ENCODE measurements at places on chromosomes 5 and 9. TPM values are rescaled to one million over a fixed set of nuclear protein-coding genes. Genes with fewer than 3 reads are reported as not detected.

EPB41L4A gene
- 1.1 TPM for total RNA-seq

QRFP gene
- total RNA-seq: not detected

SLC25A48 gene
- total RNA-seq: 0.17 TPM

SPINK7 gene
- total RNA-seq: not detected

C5orf58 gene
- total RNA-seq: not detected

TAF11L9 gene
- not detected for total RNA-seq

FCN2 gene
- not detected for total RNA-seq

GFPT2 gene
- not detected for total RNA-seq

ABLIM3 gene
- 17.3 TPM for total RNA-seq

NAIF1 gene
- 12.5 TPM for total RNA-seq

KLHL9 gene
- total RNA-seq: 14.5 TPM

ZNF300 gene
- 5.9 TPM for total RNA-seq

KCNV2 gene
- total RNA-seq: not detected

GRCh38 chr5:76457674-76458485, 54.8 kb downstream of the IQGAP2 start:
- no peak for DNase-seq

- DNase-seq: no peak
These were observed 4.7 kb upstream of the FRMPD1 start for GRCh38 chr9:37645903-37646506.

- DNase-seq: no peak
These were observed 379.5 kb downstream of the SH3GL2 start for GRCh38 chr9:17958363-17958762.

DNA sequence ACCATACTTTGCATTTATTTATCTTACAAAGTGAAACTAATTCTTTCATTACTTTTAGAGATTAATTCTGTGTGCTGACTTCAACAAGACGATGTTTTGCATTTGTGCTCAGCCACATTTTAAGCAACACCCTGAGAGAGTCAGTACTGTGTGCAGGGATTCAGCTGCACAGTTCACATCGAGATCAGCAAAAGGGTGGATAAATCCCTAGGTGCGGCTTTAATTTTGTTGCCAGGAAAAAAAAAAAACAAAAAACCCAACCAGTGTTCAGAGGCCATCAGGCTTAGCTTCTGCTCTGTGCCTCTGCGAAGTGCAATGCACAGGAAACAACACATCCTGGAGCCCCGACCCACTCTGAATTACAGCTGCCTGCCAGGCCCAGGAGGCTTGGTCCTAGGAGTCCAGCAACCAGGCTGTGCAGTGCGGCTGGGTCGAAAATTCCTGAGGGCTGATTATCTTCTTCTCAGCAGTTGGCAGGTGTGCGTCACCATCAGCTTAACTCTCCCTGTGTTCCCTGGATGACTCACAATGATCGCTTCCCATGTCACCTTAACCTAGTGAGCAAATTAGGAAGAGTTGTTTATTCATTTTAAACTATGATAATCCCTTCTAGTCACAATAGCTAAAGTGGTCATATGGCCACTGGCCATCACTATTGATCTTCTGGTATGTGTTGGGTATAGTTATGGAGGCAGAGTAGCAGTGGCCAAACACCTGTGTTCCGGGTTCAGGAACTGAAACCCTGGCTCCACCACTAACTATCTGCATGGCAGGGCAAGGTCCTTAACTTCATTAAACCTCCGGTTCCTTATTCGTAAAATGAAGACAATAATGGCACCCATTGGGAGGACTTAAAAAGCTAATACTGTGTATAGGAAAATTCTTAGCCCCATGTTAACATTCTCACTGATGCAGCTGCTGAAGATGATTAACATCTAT, 31.2 kb upstream of the NDUFB6 start:
- peak; percentile 88 for DNase-seq

- DNase-seq: no peak
These were observed 6.5 kb downstream of the OR13C8 start for GRCh38 chr9:104575456-104575855.

GRCh38 chr9:75132244-75132643, 43.9 kb downstream of the OSTF1 start:
- DNase-seq: no peak

DNA sequence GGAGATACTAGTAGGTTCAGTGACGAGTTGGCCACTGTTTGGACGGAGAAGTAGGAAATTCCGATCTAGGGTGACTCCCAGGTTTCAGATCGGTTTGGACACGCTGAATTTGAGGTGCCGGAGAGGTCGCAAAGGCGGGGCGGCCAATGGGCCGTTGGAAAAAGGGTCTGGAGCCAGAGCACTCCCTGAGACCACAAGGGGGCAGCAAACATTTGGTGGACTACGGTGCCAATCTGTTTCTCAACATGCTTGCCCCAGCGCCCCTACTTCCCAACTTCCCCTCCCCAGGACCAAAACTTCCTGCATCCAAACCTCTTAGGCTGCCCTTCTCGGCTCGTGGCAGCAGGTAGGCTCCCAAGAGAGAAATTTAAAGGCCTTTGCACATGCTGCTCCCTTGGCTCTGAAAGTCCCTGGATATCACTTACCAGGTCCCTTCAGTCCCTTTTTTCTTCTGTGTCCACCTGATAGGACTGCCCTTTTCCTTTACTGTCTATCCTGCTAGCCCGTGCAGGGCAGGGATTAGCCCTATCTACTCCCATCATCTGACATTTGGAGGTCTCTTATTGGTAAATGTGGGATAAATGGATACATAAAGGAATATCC, 992 bp upstream of the RPP25L start:
- DNase-seq: peak; percentile 88

DNA sequence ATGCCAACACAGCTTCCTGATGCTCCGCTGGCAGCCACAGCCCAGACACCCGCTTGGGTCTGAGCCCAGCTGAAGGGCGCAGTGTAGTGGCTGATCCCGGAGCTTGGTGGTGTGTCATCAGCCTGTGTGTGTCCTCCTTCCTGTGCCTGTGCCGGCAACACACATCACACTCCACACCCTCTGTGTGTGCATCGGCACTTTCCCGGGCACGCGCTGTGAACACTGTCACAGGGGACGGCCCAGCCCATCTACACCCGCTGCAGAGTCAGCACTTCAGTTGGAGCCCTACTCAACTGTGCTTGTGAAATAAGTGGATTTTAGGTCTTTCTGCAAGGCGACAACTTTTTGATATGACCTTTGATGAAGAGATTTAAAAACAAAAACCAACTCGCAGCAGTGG, 189.4 kb downstream of the IRX2 start:
- no peak for DNase-seq

DNA sequence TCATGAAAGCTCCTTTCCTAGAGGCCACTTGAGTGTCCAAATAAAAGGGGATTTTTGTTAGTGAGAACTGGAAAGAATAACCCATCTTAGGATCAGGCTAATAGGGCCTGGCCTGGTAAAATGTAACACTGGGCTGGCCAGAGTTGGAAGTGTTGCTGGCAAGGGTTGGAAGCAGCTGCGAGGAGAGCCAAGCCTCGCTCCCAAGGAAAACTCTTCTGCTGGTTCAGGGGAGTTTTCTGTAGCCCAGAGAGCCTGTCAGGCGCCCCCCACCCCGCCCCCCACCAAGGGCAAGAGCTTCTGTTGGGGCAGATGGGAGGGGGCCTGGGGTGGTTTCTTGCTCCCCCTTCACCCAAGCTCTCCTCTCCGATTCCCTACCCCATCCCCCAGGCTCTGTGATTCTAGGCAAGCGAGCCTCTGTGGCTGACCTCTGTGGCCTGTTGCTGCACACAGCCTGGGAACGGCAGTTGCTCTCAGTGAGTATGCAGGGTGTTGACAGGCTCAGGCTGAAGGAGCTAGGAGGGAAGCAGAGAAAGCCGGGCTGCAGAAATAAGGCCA, 547.8 kb downstream of the CCDC171 start:
- DNase-seq: no peak

DNA sequence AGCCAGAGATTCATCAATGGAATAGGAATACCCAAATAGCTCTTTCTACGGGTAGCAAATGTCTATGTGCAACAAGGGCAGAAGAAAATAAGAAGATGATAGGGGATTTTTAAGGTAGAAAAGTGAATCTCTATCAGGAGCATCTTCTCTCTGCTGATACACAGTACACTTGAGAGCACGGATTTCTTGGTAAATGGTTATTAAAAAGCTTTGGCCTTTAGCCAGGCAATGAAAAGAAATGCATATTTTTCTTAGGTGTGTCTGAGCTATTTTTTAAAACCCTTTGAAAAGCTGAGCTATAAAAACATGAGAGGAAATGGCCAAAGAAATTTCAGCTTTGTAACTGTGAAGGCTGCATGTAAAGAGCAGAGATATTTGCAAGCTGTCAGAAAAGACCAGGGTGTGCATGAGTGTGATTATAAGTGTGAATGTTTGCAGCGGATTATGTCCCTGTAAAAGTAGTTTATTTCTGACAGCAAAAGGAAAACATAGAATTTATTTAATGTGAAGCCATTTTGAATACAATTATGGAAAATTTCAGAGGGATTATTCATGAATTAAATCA, 487.1 kb upstream of the PIK3R1 start:
- no peak for DNase-seq

- no peak for DNase-seq
These were observed 6.7 kb downstream of the LRRC70 start for GRCh38 chr5:62585306-62585705.

DNA sequence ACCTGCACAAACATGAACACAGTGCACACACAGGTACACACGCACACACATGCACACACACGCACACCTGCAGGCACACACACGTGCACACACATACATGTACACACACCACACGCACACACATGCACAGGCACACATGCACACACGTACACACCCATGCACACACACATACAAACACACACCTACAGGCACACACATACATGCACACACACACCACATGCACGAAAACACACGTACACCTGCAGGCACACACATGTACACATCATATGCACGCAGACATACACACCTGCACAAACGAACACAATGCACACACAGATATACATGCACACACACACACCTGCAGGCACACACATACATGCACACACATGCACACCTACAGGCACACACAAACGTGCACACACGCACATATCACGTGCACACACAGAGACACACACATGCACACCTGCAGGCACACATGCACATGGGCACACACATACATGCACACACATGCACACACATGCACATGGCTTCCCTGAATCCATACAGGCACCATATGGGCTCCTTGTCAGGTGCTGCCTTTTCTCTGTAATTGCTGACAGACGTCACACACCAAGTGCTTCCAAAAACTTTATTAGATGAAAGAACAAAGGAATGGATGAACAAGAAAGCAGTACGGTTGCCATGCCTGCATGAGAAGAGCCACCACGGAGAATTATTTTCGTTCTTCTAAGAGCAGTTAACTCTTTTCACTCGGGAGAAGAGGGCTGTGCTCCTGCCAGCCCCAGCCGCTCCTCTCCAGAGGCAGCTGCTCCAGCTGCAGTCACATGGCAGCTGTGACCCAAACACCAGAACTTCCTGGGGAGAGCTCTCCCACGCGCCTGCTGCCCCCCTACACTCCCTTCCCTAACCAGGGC, 57.2 kb downstream of the EXD3 start:
- DNase-seq: no peak

GRCh38 chr5:32852535-32852934, 141.4 kb downstream of the NPR3 start:
- no peak for DNase-seq

GRCh38 chr9:93204470-93205043, 20.6 kb downstream of the WNK2 start:
- DNase-seq: no peak

GRCh38 chr9:84953252-84953773, 283.8 kb downstream of the NTRK2 start:
- peak; percentile 53 for DNase-seq

GRCh38 chr5:32326216-32326772, 13.6 kb upstream of the MTMR12 start:
- DNase-seq: peak; percentile 39

DNA sequence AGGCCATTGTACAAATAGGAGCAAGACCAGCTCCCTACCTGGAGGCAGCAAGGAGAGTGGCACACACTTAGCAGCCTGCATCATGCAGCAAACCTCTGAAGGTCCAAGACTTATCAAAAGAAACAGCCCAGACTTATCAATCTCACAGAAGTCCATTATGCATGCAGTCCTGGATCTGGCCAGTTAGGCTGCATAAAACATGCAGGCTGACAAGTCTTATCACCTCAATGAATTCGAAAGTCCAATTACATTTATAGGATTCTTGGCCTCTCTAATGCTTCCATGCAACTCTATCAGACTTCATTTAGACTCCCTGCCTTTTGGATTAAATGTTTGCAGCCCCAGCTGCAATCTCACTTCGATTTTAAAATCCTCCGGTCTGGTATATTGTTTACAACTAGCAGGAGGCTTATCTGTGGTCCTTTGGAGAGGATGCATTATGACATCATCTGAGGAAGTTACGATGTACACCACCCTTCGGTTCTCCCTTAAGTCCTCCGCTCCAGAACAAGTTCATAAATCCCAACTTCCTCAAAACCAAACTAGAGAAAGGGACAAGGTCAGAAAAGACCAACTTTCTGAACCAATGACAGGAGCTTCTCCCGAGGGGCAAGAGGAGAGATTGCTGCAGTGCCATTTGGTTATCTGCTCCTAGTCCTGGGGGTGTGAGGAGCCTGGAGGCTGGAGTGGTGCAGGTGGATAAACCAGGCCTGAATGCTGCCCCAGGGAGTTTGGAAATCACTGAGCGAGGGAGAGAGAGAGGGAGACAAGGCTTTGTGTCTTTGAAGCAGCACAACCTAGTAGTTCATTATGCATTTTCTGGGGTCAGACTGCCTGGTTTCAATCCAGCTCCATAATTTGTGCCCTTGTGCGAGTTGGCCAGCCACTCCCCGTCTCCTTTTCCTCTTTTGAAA, 313.9 kb downstream of the TLE1 start:
- DNase-seq: no peak

DNA sequence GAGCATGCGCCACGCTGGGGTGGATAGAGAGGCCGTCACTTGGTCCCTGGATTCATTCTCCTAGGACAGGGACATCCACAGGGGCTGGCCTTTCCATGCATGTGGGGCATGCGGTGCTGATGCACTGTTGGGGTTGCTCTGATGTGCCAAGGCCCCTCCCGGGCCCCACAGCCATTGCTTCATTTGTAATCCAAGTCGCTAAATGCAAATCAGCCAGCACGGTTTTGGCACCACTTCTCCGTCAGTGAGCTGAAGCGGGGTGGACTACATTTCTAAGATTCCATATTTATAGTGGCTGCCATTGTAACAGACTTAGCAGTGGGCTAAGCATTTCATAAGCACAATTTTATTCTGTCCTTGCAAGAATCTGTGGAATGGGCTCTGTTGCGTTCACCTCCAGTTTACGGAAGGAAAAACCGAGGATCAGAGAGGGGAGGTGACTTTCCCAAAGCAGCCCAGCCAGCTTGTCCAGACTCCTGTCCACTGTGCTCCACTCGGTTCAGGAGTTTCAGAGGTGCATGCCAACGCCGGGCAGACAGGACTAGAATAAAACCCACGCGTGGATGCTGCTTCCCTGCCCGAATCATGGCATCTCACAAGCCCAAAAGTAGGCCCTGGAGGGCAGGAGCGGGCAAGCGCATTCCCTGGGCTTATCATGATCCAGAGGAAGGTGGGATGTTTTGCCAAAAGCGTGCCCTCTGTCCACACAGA, 102.6 kb upstream of the COL5A1 start:
- no peak for DNase-seq

- no peak for DNase-seq
These were observed 221.7 kb downstream of the ZNF608 start for GRCh38 chr5:124524552-124525232.

Measured in mammary epithelial cell (primary cell).